ENCODE measurements at places on chromosomes 1 and 21.

GRCh38 chr1:29318724-29319123 lies 82.4 kb downstream of the PTPRU start:
- no peak for DNase-seq

GRCh38 chr1:117059334-117059677 lies 820 bp upstream of the TTF2 start:
- peak; percentile 52 for DNase-seq

- DNase-seq: no peak
These were observed 6.1 kb downstream of the SORT1 start for GRCh38 chr1:109391626-109392025.

GRCh38 chr1:9643351-9644256 lies 7.9 kb upstream of the PIK3CD start:
- no peak for DNase-seq

DNA sequence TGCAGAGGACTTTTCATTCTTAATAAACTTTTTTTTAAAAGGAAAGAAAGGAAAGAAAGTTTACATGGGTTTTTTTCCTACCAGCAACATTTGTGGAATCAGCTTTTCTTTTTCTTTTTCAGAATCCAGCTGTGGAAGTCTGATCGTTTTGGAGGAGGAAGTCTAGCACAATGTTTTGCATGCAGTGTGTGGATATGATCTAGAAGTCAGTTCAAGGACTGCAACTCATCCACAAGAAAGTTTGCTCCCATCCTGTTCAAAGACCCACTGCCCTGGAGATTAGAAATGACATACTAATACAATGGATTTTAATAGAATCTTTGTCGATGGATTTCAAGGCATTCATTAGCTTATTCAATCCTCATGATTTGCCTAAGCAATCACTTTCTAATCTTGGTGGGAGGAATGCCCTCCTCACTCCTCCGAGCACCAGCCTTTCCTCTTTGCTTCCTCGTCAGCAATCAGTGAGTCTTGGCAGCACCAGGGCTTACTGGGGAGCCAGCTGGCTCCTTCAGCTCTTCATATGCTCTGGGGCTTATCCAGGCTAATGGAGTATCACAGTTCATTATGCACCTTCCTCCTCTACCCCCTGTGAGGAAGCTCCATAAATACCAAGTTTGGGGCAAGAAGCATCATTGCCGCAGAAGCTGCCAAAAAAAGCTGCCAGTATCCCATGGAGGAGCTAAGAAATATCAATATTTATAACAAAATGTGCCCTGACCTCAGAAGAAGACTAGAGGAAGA lies 392.3 kb upstream of the PKN2 start:
- DNase-seq: no peak

DNA sequence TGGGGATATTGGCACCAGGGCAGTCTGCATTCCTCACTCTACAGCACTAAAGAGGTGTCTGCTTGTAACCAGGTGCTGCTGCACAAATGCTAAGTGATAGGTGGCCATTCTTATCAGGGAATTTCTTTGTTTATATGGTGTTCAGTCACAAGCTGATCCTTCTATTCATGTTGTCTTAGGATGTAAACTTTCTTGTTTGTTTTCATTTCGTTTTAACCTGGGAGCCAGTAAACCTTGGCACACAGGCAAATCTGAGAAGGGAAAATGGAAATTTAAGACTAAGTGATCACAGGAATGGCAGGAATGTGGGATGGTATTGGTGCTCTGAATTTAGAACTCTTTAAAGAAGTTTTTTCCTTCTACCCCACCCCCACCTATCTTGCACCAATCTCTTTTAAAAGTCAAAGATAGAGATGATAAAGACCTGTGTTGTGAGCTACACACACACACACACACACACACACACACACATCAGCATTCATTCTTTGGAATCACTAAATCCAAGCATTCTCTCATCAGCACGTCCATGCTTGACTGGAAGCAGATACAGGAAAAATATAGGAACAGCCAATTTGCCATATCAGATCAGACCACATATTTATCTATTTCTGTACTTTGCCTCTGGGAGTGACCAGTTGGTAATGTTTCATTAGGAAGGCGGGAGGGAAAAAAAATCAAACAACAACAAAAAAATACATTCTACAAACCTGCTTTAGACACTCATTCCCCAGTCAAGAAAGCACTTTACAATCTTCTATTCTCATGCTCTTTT lies 451.4 kb upstream of the ADGRL2 start:
- no peak for DNase-seq

GRCh38 chr1:198669023-198669698 lies 30.3 kb downstream of the PTPRC start:
- peak; percentile 22 for DNase-seq

DNA sequence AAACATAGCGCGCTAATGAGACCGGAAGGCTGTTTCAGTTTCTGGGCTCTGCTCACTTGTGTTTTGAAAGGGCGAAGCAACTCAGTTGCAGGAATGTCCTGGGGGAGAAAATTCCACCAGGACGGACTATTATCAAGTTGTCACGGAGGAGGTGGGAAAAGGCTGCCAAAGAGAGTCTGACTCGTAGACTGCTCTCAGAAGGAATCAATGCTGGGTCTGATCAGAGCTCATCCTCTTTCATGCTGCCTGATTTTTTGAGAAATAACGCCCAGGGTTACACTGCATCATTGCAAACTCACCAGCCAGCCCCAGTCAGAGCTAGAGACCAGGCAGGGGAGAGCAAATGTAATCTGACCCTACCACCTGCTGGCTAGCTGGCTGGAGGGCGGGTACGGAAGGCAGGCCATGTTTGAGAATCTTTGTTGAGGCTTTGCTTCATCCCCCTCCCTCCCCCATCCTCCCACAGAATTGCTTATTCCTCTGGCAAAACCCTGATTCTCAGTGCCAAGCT lies 36.4 kb upstream of the BCL9 start:
- DNase-seq: no peak

GRCh38 chr1:64487061-64487460 lies 17.1 kb downstream of the CACHD1 start:
- DNase-seq: no peak

DNA sequence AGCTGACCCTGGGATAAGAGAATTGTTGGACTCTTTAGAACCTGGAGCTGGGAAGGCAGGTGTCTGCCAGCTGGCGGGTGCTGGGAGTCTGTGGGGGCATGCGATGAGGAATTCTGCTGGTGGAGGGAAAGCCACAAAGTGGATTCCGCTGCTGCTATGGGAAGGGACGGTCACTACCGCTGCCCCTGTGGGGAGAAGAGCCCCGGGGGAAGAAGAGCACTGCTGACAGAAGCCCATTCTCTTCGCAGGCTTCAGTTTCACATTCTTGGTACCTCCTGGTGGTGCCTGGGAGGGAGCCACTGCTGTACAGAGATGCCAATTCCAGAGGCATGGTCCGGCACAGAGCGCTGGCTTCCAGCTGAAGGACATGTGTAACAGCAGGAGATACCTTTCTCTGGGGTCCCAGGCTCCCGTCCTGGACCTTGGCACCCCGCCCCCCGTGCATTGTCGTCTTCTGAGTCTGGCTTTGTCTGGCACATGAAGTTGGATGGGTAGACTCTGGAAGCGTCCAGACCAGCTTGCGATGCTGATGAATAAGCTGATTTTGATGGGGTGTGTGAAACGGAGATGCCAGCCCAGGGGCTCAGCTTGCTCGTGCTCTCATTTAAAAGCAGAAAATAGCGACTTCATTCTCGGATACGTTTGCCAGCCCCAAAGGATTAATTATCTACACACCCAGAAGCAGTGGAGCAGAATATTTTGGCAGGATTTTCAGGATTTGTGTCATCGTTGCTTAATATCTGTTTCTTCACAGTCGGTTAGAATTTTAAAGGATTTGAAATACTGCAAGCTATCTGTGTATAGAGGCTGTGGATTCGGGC lies 13.2 kb downstream of the PDXK start:
- DNase-seq: no peak

GRCh38 chr1:38551318-38552307 lies 308.0 kb downstream of the RRAGC start:
- DNase-seq: no peak

- DNase-seq: no peak
These were observed 2.1 kb upstream of the CAPN8 start for GRCh38 chr1:223667484-223668182.

GRCh38 chr1:115059316-115059715 lies 29.7 kb downstream of the TSHB start:
- DNase-seq: no peak

DNA sequence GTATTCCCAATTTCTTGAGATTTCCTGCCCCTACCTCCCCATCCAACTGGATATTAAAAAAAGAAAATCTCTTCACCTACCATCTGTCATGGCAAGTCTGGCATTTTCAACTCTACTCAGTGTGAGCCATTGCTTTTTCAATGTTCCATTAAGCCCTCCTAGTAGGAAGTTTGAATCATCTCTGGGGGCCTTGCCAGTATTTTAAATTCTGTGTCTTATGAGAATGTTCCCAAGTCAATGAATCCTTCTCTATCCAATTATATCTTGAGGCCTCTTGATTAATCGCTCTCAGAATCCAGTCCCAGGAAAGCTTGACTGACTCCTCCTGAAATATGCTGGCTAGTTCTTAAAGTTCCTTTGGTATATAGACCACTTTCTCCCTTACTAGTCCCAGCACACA lies 91.5 kb downstream of the NGF start:
- no peak for DNase-seq

DNA sequence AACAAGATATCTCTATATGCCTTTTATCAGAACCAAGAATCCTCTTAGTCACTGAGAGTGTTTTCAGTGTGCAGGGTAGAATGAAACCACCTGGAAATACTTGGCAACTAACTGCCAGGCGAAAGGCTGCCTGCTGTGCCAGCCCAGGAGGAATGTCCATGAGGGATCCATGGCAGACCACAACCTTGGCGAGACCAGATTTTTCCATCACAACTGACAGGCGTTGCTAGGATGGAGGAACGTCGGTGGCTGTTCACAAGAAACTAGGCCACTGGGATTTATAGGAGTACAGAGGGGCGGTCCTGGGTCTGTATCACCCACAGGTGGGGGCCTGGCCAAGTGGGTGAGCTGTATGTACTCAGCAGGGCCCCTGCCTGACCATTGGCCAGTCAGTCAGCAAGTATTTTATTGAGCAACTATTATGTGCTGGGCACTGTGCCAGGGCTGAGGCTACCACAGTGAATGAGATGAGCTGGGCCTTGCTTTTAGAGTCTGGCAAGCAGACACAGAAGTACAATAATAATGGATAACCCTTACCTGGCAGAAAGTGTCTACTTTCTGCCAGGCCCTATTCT lies 199.4 kb downstream of the FOXD2 start:
- no peak for DNase-seq

- DNase-seq: no peak
These were observed 40.7 kb upstream of the NEK7 start for GRCh38 chr1:198116069-198116468.

GRCh38 chr1:244968471-244968871 lies 104.1 kb upstream of the HNRNPU start:
- no peak for DNase-seq

GRCh38 chr1:214670098-214670497 lies 67.1 kb downstream of the CENPF start:
- DNase-seq: peak; percentile 7

GRCh38 chr1:168087696-168088095 lies 49.0 kb downstream of the GPR161 start:
- DNase-seq: no peak

DNA sequence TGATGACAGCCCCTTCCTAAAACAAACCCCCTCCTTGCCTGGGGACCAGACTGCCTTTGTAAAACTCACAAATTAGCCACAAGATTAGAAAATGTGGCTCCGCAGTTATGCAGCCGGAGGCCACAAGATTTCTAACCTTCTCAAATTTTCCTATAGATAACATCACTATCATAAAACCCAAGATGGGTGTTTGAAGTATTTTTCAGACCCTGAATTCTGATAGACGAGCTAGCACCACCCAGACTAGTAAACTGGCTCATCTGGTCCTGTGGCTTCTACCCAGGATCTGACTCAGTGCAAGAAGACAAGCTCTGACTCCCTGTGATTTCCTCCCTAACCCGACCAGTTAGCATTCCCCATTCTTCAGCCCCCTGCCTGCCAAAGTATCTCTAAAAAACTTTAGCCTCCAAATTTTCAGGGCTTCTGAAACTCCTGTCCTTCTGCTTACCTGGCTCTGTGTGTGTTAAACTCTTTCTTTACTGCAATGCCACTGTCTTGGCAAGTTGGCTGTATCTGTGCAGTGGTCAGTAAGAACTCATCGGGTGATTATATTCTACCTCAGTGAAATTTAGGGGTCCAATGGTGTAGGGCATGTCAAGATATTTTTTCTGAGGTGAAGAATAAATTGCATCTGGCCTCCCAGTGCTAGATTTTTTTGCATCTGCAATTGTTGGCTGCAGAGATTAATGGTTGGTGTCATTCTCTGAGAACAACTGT lies 102.1 kb downstream of the S1PR1 start:
- no peak for DNase-seq

- no peak for DNase-seq
These were observed 35.9 kb upstream of the ZFP69B start for GRCh38 chr1:40414331-40414730.

DNA sequence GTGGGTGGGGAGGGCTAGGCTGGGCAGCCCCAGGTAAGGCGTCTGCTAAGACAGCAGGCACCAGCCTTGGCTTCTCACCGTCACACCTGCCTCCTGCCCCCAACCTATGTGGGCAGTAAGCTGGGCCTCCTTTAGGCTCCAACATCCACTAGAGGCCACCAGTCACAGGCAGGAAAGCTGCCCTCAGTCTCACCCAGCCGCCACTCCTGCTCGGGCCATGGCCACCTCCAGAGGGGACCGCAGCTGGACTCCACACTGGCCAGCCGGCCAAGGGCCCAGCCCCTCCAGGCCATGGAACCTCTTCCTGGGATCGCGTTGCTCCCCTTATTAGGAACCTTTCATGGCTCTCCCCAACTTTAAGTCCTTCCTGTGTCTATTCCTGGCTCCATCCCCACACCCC lies 74.5 kb downstream of the MRPL37 start:
- no peak for DNase-seq

DNA sequence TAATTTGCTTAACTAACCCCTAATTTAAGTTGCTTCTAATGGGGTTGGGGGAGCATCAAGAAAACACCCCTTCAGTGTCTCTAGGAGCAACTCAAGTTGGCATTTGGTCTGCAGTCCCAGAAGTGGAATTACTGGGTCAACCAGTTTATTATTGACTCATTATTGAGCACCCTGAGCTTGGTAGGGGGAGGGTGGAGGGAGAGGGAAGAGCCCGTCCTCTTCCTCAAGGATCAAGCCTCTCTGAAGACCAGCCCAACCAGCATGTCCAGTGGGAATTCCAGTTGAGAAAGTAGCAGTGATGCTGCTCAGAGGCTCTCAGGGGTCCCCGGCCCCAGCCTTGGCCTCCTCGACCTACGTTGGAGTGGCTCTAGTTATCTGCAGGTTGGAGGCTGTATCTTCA lies 2.1 kb upstream of the PLA2G2F start:
- no peak for DNase-seq

- no peak for DNase-seq
These were observed 11.0 kb downstream of the OR2M5 start for GRCh38 chr1:248155927-248156326.

DNA sequence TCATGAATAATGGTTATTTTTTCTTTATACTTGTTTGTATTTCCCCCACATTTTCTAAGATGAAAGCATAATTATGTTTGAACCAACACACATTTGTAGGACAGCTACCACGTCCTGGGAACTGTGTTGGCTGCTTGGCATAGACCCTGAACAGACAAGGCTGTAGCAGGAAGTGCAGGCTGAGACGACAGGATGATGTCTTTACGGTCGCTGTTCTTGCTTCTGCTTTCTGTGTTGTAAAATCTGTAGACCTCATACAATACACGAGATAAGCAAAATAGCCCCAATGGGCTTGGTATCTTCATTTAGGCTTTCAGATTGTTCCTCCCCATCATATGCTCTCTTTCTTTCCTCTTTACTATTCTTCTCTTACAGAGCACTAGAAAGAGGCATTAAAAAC lies 23.3 kb upstream of the OTUD3 start:
- no peak for DNase-seq

GRCh38 chr1:15696956-15697521 lies 12.9 kb downstream of the PLEKHM2 start:
- DNase-seq: no peak
